ENCODE measurements at places on chromosomes 1 and 21.

- DNase-seq: no peak
Measured at GRCh38 chr21:36727866-36728265, 29.0 kb downstream of the SIM2 start.

GRCh38 chr1:94983171-94983739 is 56.3 kb upstream of the CNN3 start:
- no peak for DNase-seq

- no peak for DNase-seq
Measured at GRCh38 chr1:34709547-34709946, 45.3 kb upstream of the GJB5 start.

DNA sequence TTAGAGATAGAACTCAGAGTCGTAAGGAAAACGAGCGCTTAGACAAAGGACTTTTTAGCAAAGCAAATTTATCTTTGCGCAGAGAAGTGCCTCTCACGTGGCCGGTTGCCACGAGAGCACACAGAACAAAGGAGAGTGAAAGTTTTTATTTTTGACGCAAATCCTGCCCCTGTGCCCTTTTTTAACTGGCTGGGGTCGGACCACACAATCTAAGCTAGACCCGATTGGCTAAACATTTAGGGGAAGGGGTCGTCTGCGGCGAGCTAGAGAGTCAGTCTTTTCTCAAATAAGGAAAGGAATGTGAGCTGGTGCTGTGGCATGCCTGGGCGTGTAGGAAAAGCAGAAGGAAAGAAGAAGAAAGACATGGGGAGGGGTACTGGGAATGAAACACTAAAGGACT is 2.4 kb downstream of the KRTAP10-2 start:
- DNase-seq: no peak

DNA sequence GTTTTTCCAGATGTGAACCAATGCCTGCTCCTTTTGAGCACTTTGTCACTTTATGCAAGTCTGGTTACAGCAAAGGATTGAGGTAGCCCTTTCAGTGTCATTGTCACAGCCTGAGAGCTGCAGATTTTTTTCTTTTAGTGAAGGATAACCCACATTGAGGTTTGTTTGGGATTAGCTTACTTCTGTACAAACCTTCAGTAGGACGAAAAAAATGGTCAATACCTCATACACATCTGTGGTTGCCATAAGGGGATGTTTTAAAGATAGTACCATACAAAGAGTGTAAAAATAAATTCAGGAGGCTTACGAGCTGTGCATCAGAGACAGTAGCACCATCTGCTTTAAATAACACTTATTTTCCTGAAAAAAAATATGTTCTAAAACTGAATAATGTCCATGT is 566.0 kb downstream of the AJAP1 start:
- no peak for DNase-seq

- no peak for DNase-seq
Measured at GRCh38 chr1:232519186-232519585, 110.7 kb downstream of the SIPA1L2 start.

DNA sequence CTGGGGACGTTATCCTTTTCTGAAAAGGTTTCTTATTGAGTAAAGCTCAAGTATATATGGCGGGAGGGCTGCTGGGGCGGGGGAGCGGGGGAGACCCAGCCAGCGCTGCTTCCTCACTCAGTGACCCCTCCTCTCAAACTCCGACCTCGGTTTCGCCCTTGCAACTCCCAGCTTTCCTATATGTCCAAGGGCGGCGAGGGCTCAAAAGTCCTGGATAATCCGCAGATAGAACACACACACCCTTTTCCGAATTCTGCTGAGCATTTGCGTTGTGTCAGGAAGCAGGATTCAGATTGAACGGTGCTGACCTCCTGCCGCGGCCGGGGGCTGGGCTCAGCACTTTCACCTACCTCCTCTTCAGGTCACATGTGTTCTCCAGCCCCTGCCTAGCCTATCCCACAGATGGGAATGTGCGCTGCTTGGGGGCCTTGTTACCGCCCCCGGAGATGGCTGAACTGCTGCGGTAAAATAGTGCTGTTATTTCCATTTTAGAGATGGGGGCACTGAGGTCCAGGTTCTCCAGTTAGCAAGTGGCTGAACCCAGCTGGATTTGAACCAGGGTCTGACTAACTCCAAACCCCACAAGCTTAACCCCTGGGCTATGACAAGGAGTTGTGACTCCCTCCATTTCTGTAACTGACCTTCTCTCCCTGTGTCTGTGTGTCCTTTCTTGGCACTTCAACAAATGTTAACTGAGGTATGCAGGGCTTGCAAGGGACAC is 795 bp upstream of the AHDC1 start:
- no peak for DNase-seq

GRCh38 chr1:24009406-24009805 is 29.3 kb upstream of the SRSF10 start:
- DNase-seq: no peak

GRCh38 chr1:119731060-119731459 is 19.3 kb downstream of the PHGDH start:
- DNase-seq: no peak

GRCh38 chr1:246949956-246950355 is 18.2 kb upstream of the AHCTF1 start:
- DNase-seq: no peak

- DNase-seq: no peak
Measured at GRCh38 chr1:84632137-84632536, 57.9 kb upstream of the CTBS start.

DNA sequence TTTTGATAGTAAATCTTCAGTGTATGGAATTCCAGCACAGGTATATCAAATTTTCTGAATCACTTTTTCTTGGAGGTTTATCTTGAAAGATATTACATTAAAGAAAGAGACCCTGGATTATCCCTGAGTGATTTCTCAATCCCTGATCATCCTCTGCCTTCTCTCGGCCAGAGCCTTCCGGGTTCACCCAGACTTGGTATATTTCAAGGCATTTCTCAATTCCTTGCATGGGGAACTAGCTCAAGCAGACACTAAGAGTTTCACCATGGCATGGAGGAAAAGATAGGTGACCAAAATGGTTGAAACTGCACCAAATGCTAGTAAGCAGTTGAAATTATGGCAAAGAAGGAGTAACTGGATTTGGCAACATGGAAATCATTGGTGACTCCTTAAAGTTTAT is 5.7 kb downstream of the VAMP4 start:
- DNase-seq: no peak
